Endothelial cell (in vitro differentiated cells): ENCODE measurements at places on chromosomes 6 and 20.

DNA sequence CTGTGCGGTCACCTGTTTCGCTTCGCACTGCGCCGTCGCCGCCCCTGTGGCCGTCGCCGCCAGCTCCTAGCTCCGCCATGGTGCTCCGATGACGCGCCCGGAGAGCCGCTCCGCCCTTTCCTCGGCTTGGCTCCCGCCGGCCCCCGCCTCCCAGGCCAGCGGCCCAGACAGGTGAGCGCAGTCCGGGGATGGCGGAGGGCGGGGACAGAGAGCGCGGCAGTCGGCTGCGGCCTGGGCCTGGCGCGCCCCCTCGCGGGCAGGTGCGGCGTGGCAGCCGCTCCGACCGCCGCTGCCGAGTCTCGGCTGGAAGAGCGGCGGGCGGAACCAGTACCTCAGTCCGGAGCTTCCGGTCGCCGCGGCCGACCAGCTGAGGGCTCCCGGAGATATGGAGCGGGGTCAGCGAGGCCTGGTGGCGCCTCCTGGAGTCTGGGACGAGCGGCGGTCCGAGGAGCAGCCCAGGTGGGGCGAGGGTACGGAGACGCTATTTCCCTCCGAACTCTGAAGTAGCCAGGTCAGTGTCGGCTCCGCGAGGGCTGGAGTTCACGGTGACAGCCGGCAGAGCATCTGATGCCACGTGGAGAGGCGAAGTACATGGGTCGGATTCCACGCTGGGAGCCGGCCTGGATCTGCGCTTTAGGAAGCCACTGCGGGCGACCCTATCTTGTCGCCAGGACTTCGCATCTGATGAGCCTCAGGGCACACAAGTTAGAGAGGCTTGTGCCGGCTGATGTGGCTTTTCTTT lies at the start of gene MAP7:
Gene MAP7 (minus strand): TSS at position 93 of the 742 bp plus-strand sequence. CDS start 14 bp downstream, at position 79.
- H3K27me3 ChIP-seq, result peaks cover 11% of the 10 kb centered on the region
- no peak within 1 kb of the TSS for H3K27ac ChIP-seq
- H3K4me3 ChIP-seq, result peak within 1 kb of the TSS; percentile 89

DNA sequence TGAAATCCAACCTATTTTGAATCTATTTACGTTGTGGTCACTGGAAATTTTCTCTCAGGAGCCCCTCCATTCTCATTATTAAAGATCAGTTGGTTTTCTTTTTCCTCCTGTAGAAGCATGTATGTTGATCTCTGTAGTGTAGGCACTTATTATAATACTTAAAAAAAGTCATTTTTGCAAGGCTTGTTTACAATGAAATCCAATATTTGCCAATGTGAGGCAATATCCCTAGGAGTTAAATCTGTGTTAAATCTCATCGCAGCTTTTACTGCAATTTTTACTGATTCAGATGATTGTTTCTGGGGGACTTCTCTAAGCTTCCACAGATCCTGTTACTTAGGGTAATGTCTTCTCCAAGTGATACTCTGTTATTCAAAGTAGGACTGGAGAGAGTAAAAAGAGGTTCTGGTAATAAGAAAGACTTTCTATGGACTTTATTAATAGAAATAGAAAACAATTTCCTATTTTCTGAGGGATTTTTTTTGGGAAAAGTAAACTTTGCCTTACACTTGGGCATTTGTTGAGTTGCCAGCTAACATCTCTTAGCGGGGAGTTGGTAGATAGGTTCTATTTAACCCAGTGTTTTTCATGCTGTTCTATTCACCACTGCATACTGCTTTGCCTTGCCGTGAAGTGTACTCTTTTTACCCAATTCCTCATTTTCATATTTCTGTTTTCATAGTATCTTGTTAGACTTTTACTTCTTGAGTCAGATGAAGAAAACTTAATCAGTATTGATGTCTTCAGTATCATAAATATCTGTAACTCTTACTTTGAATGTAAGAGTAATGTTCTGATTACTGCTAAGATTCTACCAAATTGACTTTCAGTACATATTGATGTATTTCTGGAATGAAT lies 48.6 kb downstream of the CDKAL1 start:
- H3K36me3 ChIP-seq, result no peaks in the 10 kb centered on the region
- H3K4me3 ChIP-seq, result no peak overlapping the region
- peaks cover 12% of the 10 kb centered on the region for H3K4me1 ChIP-seq
- no peak overlapping the region for H3K27ac ChIP-seq

GRCh38 chr6:26224940-26225847 lies 138.0 kb downstream of the HFE start:
- peaks cover 8% of the 10 kb centered on the region for H3K4me1 ChIP-seq
- no peak overlapping the region for H3K27ac ChIP-seq
- no peak for DNase-seq

GRCh38 chr6:89976694-89977020 lies 82.4 kb downstream of the GJA10 start:
- no peak overlapping the region for H3K27ac ChIP-seq
- peaks cover 5% of the 10 kb centered on the region for H3K27me3 ChIP-seq
- no peaks in the 10 kb centered on the region for H3K4me1 ChIP-seq
- no peak overlapping the region for H3K4me3 ChIP-seq

GRCh38 chr6:16345449-16346330 lies 107.3 kb downstream of the GMPR start:
- H3K27me3 ChIP-seq, result peaks cover 2% of the 10 kb centered on the region
- H3K4me1 ChIP-seq, result peaks cover 3% of the 10 kb centered on the region
- DNase-seq, result no peak
- no peaks in the 10 kb centered on the region for H3K36me3 ChIP-seq
- H3K4me3 ChIP-seq, result no peak overlapping the region

DNA sequence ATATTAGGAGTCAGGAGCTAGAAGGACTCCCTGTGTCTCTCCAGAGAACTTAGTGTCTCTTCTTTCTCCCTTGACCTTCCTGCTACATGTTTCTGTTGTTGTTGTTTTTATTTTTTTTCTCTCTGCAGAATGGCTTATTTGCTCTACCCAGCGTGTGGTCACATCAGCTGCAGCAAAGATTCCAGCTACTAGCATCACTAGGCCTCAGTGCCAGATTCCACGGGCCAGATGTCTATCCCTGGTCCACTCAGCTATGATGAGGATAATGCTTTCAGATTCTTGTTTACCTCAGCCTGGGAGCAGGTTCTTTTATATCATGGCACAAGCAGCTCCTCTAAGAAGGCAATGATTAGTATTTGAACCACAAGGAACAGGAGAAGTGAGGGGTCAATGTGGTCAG lies 110.0 kb downstream of the PLCB1 start:
- DNase-seq, result no peak
- no peak overlapping the region for H3K4me3 ChIP-seq
- H3K27ac ChIP-seq, result no peak overlapping the region
- H3K36me3 ChIP-seq, result no peaks in the 10 kb centered on the region
- peaks cover 2% of the 10 kb centered on the region for H3K27me3 ChIP-seq

- DNase-seq, result no peak
- H3K4me3 ChIP-seq, result no peak overlapping the region
- no peak overlapping the region for H3K27ac ChIP-seq
- no peaks in the 10 kb centered on the region for H3K36me3 ChIP-seq
- H3K27me3 ChIP-seq, result no peaks in the 10 kb centered on the region
Observed at GRCh38 chr6:971981-972640, 279.2 kb upstream of the EXOC2 start.

DNA sequence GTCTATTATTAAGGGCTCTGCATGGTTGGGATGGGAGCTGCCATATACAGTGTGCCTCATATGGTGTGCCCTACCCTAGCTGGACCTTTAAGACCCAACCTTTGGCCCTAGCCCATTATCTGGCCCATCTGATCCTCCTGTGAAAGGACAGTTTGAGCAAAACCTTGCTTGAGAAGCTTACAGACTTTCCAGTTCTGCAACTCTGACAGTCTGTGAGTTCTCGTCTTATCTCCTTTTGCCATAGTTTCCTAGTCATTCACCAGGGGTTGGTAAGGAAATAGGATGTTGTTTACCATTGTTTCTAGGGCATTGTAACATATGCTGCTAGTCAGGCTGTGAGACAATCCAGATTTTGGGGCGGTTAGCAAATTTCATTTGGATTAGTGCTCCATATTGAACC lies 17.2 kb downstream of the CTNNBL1 start:
- peak overlapping the region; percentile 62 for H3K4me3 ChIP-seq
- H3K4me1 ChIP-seq, result peaks cover 53% of the 10 kb centered on the region
- DNase-seq, result peak; percentile 29
- peaks cover 27% of the 10 kb centered on the region for H3K36me3 ChIP-seq

GRCh38 chr6:13404228-13404891 lies 76.0 kb upstream of the TBC1D7 start:
- no peak overlapping the region for H3K4me3 ChIP-seq
- peaks cover 67% of the 10 kb centered on the region for H3K4me1 ChIP-seq

- no peak overlapping the region for H3K27ac ChIP-seq
- no peak for DNase-seq
- peaks cover 2% of the 10 kb centered on the region for H3K27me3 ChIP-seq
- no peak overlapping the region for H3K4me3 ChIP-seq
Observed at GRCh38 chr6:14681699-14682487, 564.0 kb upstream of the JARID2 start.

GRCh38 chr6:55568808-55569439 lies 10.1 kb downstream of the HMGCLL1 start:
- H3K27me3 ChIP-seq, result no peaks in the 10 kb centered on the region
- no peak overlapping the region for H3K27ac ChIP-seq
- peaks cover 4% of the 10 kb centered on the region for H3K4me1 ChIP-seq

DNA sequence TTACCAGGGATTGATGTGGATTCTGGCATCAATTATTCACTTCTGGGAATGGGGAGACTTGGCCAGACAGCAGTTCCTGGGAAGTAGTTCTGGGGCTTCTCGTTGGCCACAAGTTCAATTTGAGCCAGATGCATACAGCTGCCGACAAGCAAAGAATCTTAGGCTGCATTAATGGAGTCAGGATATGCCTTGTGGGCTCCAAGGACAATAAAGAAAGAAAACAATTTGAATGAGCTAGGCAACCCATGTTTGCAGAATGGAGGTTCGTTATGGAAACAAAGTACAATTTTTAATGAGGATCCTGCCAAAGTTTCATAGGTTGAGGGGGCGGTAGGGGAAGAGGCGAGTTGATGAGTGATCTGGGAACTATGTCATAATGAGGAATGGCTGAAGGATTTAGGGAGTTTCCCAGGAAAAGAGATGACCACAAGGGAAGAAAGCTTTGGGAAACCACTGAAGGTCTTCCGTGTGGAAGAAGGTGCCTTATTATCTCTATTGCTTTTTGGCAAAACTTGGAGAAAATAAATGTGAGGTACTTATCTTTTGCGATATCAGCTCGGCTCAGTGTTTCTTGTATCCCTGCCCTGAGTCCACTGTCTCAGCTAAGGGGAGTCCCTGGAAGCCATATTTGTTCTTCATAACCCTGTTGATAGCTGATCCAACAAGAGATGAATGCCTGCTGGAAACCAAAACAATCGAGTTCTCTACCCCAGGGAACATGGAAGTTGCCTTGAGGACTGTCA lies 181.0 kb upstream of the ZNF217 start:
- H3K27me3 ChIP-seq, result peaks cover 3% of the 10 kb centered on the region
- H3K36me3 ChIP-seq, result no peaks in the 10 kb centered on the region
- no peak overlapping the region for H3K4me3 ChIP-seq
- H3K4me1 ChIP-seq, result no peaks in the 10 kb centered on the region
- H3K27ac ChIP-seq, result no peak overlapping the region
